ENCODE measurements at places on chromosomes 2 and 18.

GRCh38 chr2:160498137-160498536 lies 4.5 kb upstream of the RBMS1 start:
- no peak for DNase-seq

- DNase-seq = no peak
Measured at GRCh38 chr2:217456016-217456415, 546.8 kb downstream of the TNS1 start.

DNA sequence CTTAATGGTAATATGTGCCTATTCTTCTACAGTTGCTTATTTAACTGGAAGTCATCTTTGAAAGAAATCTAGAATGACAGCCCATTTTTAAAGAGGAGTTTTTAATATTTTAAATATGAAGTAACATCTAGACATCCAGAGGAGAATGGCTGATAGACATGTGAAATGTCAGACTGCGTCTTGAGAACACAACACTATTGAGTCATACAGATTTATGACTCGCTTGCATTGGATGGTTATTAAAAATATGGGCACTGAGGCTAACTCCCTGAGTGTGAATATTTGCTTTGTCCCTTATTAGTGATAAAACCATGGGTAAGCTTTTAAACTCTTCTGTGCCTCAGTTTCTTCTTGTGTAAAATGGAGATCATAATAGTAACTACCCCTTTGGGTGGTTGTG lies 22.9 kb downstream of the TDRD15 start:
- DNase-seq = no peak

DNA sequence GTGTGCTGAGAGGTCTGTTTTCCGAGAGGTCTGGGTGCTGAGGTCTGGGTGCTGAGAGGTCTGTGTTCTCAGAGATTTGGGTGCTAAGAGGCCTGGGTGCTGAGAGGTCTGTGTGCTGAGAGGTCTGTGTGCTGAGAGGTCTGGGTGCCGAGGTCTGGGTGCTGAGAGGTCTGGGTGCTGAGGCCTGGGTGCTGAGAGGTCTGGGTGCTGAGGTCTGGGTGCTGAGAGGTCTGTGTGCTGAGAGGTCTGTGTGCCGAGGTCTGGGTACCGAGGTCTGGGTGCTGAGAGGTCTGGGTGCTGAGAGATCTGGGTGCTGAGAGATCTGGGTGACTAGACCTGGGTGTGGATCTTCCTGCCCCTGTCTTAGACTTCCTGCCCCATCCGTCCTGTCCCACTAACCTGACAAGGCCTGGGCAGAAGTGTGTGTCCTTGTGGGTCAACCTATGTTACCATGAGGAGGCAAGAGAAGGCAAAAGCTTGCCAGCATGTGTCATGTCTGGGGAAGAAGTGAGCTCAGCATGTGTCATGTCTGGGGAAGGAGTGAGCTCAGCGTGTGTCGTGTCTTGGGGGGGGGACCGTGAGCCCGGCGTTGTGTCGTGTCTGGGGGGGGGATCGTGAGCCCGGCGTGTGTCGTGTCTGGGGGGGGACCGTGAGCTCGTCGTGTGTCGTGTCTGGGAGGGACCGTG lies 69.3 kb downstream of the KCNG2 start:
- DNase-seq = no peak

GRCh38 chr2:222033541-222033940 lies 265.3 kb downstream of the PAX3 start:
- DNase-seq = no peak

DNA sequence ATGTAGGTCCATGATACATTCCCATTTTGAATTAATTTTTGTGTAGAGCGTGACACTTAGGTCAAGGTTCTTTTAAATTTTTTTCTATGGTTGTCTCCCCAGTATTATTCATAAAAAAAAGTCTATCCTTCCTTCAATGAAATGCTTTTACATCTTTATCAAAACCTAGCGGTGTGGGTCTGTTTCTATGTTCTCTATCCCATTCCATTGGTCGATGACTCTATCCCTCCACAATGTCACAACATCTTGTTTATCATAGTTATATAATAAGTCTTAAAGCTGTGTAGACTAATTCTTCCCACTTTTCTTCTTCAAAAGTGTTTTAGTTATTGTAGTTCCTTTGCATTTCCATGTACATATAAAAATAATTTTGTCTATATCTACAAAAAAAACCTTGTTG lies 47.2 kb upstream of the GPR17 start:
- no peak for DNase-seq

- no peak for DNase-seq
Measured at GRCh38 chr2:187349326-187349944, 98.6 kb downstream of the CALCRL start.

DNA sequence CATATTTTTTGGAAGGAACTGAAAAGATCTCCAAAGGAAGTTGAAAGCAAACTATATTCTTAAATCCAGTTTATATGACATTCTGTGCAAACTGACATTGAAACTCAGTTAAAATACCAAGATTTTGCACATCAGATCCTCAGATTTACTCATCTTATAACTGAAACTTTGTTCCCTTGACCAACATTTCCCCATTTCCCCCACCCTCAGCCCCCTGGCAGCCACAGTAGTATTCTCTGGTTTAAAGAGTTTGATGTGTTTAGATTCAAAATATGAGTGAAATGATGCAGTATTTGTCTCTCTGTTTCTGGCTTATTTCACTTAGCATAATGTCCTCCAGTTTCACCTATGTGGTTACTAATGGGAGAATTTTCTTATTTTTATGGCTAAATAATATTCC lies 99.2 kb upstream of the ITGA4 start:
- no peak for DNase-seq

DNA sequence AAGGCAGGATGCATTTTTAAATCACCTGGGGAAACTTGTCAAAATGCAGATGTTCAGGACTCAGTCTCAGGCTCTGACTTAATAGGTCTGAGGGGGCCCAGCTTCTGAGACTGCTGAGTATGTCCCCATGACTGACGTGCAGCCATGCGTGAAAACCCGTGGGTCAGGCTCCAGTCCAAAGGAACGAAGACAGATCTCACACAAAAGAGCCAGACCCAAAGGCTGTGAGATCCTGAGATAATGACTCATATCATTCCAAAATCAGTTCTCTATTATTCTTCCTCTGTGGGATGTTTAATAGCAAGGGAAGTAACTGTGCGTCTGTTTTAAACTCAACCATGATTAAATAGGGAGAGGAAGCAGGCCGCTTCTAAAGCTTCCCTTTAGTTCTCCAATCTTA lies 107.4 kb upstream of the ACAA2 start:
- peak; percentile 33 for DNase-seq

DNA sequence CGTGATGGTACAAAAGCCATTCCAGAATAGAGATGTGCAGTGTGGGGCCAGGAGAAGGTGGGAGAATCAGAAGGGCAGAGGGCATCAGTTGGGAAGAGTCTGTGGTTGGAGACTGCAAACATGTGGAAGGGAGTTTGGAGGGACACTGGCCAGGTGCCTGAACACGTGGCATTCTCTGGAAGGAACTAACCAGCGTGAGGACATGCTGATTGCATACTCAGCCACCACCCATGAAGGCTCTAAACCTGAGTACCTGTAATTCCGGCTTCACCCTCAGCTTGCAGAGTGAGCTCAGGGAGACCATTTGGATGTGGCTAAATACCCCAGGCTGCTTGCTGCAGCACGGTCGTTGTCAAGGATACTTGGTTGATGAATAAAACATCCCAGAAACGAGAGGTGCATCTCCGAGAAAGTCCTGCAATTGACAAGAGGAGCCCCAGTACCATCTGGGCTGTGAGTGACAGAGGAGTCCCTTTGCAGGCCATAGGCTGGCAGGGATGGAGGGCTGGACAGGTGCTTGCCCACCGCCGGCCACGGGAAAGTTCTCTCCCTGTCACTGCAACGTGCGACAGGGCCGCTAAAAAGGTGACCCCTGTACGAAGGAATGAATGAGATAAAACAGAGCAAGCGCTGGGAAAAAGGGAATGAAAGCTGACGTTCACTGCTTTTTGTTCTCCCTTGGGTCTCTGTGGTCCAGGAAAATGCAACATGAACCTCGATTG lies 5.0 kb downstream of the ACKR3 start:
- no peak for DNase-seq

GRCh38 chr2:42547446-42548295 lies 20.8 kb upstream of the MTA3 start:
- no peak for DNase-seq

GRCh38 chr2:24176326-24176725 lies 1.5 kb downstream of the FAM228A start:
- no peak for DNase-seq

DNA sequence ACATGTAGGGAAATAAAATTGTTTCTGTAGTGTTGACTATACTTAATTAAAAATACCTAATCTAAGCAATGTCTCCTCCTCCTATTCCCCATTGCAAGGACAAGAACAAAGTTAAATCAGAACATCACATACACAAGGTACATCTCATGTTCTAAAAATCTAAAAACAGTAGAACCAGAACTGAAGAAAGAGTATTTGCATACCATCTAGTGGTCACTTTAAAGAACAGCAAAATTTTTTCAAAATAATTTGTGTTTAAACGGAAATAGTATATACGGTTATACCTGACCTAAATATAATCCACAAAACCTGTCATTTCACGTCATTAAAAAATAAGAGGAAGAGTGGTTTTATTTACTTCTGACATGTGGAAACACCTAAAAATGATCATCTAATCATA lies 294.3 kb upstream of the KCNH7 start:
- no peak for DNase-seq

DNA sequence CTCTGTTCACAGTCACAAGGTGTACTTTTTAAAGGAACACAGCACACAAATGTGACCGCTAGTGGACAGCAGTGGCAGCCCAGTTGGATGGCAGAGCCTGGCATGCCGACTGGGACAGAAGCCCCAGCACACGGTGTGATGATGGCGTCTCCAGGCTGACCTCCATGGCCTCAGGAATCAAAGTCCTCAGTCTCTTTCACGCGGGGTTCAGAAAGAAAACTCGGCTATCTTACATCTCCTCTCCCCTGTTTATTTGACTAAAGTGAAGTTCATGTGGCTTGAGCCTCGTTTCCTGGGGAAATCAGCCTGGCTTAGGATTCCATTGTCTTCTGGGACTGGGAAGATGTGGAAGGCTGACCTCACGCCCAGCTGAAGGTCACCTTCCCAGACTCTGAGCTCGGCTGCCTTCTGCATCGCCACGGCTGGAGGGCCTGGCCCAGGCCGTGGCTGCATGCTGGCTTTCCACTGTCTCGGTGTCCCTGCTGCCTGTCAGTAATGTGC lies 56.1 kb downstream of the ASAP2 start:
- peak; percentile 97 for DNase-seq

DNA sequence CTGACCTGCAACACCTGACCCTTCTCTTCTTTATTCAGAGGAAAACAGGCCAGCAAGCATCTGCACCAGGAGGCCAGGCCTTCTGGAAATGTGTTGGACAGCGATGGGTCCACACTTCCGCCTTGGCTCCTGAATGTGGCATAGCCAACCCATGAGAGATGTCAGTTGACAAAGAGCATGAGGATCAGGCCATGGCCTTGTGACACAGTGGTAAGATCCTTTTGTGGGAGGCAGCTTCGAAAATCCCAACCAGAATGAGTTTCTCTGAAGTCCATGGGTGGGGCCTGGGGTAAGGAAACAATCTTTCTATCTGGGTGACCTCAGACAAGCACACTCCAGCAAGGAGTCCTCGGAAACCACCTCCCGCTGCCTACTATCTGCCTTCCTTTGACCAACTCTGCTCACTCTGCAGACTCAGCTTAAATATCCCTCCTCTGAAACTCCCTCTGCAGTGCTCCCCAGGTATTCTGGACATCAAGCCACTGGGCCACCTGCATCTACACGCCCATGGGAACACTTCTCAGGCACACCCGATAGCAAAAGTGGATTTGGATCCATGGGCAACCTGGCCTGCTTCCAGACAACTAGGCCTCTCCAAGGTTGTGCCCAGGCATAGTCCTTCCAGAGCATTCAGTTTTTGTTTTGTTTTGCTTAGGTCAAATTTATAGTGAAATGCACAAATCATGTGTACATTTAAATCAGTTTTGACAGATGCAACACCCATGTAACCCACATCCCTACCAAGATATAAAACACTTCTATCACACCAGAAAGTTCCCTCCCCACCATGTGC lies 3.6 kb upstream of the SH2D6 start:
- DNase-seq = no peak

DNA sequence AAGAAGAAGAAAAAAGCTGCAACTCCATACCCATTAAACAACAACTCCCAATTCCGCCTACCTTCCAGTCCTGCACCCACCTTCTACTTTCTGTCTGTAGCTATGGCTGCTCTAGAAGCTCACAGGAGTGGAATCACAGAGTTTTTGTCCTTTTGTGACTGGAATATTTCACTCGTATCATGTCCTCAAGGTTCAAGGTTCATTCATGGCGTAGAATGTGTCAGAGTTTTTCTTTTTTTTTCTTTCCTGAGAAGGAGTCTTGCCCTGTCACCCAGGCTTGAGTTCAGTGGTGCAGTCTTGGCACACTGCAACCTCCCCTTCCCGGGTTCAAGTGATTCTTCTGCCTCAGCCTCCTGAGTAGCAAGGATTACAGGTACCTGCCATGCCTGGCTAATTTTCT lies 97.4 kb upstream of the ODC1 start:
- no peak for DNase-seq

- no peak for DNase-seq
Measured at GRCh38 chr2:7812231-7812995, 869.4 kb upstream of the ID2 start.

DNA sequence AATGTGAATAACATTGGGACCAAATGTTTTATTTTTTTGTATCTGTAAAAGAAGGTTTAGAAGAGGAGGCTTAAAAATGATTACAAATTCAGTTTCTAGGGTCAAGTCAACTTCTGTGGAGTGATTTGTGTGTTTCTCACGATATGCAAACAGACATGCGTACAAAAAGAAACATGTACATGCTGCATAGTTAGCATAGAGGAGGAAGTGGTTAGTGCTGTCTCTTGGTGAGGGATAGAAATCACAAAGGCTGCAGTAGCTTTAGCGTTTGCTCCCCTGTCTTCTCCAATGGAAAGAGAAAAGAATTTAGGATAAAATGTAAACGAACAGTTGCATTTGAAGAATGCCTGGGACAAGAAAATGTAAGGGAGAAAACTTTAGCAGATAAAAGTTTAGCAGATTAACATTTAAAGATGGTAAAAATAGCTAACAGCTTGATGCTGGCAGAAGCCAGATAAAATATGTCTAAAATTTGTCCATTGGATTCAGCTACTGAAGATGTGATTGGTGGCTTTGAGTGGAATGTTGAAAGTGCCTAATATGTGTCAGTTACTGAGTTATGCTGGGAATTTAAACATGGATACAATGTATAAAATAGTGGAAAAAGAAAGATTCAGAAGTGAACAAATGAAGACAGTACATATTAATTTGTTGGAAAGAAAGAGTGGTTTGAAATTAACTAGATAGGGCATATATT lies 44.9 kb downstream of the MALT1 start:
- DNase-seq = no peak

DNA sequence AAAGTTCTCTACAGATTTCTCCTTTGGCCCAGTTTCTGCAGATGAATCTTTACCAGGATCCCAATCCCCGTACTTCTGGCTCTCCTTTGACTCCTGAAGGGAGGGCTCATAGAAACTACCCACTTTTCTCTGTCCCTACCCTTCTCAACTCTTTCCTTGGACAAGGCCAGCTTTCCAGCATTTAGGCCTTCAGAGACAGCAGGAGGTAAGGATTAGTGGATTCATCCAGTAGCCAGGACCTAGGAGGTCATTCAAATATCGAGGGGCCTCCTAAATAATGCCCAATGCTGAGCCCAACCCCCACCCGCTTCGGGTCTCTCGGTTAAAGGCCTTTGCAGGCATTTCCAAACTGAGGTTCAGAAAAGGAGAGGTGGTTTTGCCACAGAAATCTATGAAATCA lies 4.8 kb upstream of the ZNF532 start:
- DNase-seq = no peak
